Right atrium auricular region (tissue), 2 donors: ENCODE measurements at places on chromosomes 3 and 15.

DNA sequence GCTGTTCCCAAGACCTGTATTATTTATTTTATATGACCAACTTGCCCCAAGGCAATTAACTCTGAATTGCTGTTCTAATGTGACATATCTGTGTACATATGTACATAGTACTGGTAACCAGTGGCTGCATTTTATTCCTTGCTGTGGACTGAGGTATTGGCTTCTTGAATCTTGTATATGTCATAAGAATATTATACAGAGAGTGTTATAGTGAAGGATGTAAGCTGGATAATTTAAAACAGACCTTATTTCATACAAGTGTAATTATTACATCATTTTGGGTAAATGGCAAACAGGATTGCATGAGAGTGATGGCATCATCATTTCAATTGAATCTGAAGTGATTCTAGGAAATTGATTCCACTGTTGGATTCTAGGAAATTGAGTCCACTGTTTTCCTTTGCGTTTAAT is 32.9 kb downstream of the B3GALNT1 start:
- H3K4me3 ChIP-seq: no peak overlapping the region
- no peak overlapping the region for H3K27ac ChIP-seq
- no peaks in the 10 kb centered on the region for H3K36me3 ChIP-seq
- H3K27me3 ChIP-seq: no peaks in the 10 kb centered on the region
- H3K4me1 ChIP-seq: no peaks in the 10 kb centered on the region

DNA sequence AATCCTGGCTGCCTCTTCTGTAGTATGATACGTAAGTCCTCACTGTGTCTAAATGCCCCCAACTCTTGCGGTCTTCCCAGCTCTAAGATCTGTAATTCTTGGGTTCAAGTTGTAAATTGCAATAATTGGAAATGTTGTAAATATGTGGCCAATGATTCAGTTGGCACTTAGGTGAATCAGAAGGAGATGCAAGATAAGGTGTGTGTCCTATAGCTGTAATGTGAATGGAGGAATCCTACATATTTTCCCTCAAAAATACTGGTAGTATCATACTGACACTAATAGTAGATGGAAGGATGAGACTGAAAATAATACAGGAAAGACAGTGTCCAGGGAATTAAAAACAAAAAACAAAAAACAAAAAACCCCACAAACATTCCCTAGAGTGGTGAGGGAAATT is 3.5 kb upstream of the ST3GAL6 start:
- H3K4me3 ChIP-seq: no peak overlapping the region
- no peaks in the 10 kb centered on the region for H3K36me3 ChIP-seq
- H3K27me3 ChIP-seq: no peaks in the 10 kb centered on the region
- H3K4me1 ChIP-seq: no peaks in the 10 kb centered on the region

DNA sequence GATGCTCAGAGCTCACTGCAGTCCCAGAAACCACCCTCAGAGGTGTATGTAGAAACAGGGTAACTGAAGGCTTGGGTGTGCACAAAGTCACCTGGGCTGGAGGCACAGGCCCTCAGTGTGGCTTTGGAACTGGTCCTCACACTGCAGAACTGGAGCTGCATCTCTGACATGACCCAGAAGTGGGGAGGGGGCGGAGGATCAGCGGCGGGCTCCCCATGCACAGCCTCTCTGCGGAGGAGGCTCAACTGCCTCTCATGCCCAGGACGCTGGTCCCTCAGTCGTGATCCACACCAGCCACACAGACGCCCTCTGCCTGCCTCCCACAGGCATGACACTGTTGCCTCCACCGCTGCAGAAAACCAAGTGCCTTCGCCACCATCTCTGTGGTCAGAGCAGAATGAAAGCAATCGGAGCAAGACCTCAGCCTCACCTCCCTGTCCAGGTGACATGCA is 73.7 kb downstream of the TM2D3 start:
- H3K27me3 ChIP-seq: no peaks in the 10 kb centered on the region
- H3K4me3 ChIP-seq: no peak overlapping the region
- H3K36me3 ChIP-seq: no peaks in the 10 kb centered on the region
- H3K4me1 ChIP-seq: no peaks in the 10 kb centered on the region
- H3K27ac ChIP-seq: no peak overlapping the region
- no peak for DNase-seq

DNA sequence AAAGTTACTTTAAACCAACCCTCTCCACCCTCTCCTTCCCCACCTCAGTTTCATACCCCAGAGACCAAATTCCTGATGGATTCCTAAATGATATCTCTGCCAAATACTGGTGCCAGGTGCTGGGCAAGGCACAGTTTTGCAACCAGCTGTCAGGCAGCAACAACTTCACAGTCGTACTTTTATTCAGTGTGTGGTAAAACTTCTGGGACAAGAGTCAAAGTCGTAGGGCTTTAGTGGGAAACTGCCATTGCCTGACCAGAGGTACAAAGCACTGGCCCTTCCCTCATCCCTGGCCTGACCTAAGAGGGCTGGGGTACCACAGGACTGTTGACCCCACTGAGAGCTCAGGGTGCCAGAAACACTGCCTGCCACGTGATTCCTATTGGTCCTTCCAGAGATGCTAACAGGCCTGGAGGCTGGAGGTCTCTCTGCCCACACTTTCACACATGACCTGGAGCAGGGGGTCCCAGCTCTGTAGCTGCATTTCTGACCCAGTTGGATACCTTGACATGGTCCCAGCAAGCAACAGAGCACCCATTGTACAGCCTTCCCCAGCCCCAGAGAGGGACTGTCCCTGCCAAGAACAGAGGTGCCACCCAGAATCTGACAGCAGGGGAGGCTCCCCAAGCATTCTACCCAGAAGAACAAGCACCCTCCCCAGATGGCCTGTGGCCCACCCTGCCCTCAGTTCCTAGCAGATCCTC is 59.9 kb downstream of the LIPC start:
- H3K27ac ChIP-seq: peak overlapping the region; percentile 92
- H3K4me1 ChIP-seq: no peaks in the 10 kb centered on the region
- no peak for DNase-seq
- no peaks in the 10 kb centered on the region for H3K36me3 ChIP-seq
- H3K27me3 ChIP-seq: no peaks in the 10 kb centered on the region

DNA sequence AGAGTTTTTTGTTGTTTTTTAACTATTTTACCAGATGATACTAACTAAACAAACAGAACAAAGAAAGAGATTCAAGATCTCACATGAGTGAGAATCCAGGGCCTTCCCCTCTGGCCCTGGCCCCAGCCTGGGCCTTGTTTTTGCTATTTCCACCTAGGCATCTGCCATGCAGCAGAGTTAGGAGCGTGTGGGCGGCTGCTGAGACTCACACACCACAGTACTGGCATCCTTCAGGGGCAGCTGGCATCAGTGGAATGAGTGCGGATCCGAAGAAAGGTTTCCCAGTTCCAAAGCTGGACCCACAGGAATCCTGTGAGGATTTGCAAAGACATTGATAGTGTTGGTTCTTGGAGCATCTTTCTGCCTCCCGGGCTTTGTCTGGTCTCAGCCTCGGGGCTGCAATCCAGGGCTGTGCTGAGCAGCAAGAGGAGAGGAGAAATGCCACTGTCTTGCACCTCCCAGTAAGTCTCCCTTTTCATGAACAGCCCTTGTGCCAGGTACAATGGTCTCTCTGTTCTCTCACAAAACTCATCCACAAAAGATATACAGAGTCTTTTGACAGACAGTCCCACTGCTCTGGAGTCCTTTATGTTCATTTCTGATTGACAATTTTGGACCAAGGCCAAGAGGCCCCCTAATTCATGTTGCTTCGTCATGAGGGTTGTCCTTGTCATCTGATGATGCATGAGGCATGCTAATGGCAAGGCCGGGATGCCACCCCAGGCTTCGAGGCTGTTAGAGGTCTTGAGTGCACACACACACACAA is 46.6 kb downstream of the APH1B start:
- no peak for DNase-seq
- H3K27ac ChIP-seq: no peak overlapping the region
- H3K4me3 ChIP-seq: no peak overlapping the region
- no peaks in the 10 kb centered on the region for H3K27me3 ChIP-seq

DNA sequence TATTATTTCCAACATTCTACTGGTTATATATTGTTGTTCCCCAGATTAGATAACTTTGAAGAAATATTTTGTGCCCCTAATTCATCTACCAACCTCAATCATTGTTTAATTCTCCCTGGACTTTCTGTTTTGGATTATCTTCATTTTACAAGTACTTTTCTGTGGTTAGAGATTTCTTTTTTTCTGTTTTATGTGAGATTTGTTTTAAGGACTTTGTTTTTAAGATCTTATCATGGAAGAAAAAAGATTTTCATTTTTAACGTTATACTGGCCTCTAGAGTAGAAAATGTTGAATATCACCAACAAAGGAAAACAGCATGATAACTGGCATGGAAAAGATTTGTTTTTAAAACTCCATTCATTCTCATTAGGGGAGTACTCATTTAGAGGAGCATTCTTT is 210.9 kb upstream of the KCNMB2 start:
- H3K4me3 ChIP-seq: no peak overlapping the region
- no peaks in the 10 kb centered on the region for H3K4me1 ChIP-seq
- no peak for DNase-seq
- peak overlapping the region; percentile 55 for H3K27ac ChIP-seq

- DNase-seq: no peak
- no peaks in the 10 kb centered on the region for H3K36me3 ChIP-seq
- no peaks in the 10 kb centered on the region for H3K27me3 ChIP-seq
- H3K4me1 ChIP-seq: no peaks in the 10 kb centered on the region
- H3K27ac ChIP-seq: no peak overlapping the region
These were observed 66.1 kb upstream of the CHMP2B start for GRCh38 chr3:87161013-87161412.

GRCh38 chr3:101050046-101050445 is 56.8 kb upstream of the ABI3BP start:
- no peaks in the 10 kb centered on the region for H3K4me1 ChIP-seq
- no peak overlapping the region for H3K27ac ChIP-seq
- DNase-seq: no peak
- no peaks in the 10 kb centered on the region for H3K27me3 ChIP-seq
- no peak overlapping the region for H3K4me3 ChIP-seq
- no peaks in the 10 kb centered on the region for H3K36me3 ChIP-seq

GRCh38 chr15:57591822-57592367 is at the start of gene MYZAP:
MYZAP (plus strand) TSS chr15:57591904; CDS start chr15:57592035, 131 bp downstream.
- no peaks in the 10 kb centered on the region for H3K27me3 ChIP-seq
- peak; percentile 64 for DNase-seq
- H3K4me3 ChIP-seq: peak within 1 kb of the TSS; percentile 81
- peak within 1 kb of the TSS; percentile 91 for H3K27ac ChIP-seq
- no peaks in the 10 kb centered on the region for H3K4me1 ChIP-seq

- no peak for DNase-seq
- H3K4me3 ChIP-seq: no peak overlapping the region
- H3K36me3 ChIP-seq: no peaks in the 10 kb centered on the region
- no peaks in the 10 kb centered on the region for H3K4me1 ChIP-seq
- no peak overlapping the region for H3K27ac ChIP-seq
These were observed 21.3 kb upstream of the GATM start for GRCh38 chr15:45399381-45400212.

- H3K27ac ChIP-seq: peak overlapping the region; percentile 58
- DNase-seq: no peak
- peaks cover 64% of the 10 kb centered on the region for H3K4me1 ChIP-seq
- H3K36me3 ChIP-seq: peaks cover 4% of the 10 kb centered on the region
These were observed 107.4 kb upstream of the IL12A start for GRCh38 chr3:159881208-159881607.
